ENCODE measurements at places on chromosomes 1 and 21. TPM values are rescaled to one million over a fixed set of nuclear protein-coding genes. Genes with fewer than 3 reads are reported as not detected.

The HES3 gene
- not detected for total RNA-seq

The RASSF5 gene
- total RNA-seq: 0.06 TPM

The ZFYVE9 gene
- total RNA-seq: 11.4 TPM

The RGS21 gene
- not detected for total RNA-seq

The ALPL gene
- total RNA-seq: 0.12 TPM

The TIPRL gene
- total RNA-seq: 76.0 TPM

The PROX1 gene
- total RNA-seq: 0.12 TPM

The CD48 gene
- not detected for total RNA-seq

DNA sequence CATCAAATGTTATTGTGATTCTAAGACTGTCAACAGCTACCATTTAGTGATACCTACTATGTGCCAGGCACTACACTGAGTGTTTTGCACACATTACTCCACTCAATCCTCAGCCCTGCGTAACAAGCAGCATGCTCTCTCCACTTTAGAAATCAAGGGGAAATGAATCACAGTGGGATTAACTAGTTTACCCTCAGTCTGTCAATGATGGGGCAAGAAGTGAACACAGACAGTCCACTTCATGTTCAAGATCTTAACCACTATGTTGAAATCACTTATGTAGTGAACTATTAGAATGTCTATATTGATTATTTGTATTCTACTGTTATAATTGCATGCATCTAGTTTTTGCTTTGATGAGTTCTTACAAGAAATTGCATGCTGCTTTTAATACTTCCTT lies 165.3 kb downstream of the LTN1 start:
- no peak for DNase-seq

- no peak for DNase-seq
Observed at GRCh38 chr1:9471679-9472078, 67.6 kb upstream of the SLC25A33 start.

DNA sequence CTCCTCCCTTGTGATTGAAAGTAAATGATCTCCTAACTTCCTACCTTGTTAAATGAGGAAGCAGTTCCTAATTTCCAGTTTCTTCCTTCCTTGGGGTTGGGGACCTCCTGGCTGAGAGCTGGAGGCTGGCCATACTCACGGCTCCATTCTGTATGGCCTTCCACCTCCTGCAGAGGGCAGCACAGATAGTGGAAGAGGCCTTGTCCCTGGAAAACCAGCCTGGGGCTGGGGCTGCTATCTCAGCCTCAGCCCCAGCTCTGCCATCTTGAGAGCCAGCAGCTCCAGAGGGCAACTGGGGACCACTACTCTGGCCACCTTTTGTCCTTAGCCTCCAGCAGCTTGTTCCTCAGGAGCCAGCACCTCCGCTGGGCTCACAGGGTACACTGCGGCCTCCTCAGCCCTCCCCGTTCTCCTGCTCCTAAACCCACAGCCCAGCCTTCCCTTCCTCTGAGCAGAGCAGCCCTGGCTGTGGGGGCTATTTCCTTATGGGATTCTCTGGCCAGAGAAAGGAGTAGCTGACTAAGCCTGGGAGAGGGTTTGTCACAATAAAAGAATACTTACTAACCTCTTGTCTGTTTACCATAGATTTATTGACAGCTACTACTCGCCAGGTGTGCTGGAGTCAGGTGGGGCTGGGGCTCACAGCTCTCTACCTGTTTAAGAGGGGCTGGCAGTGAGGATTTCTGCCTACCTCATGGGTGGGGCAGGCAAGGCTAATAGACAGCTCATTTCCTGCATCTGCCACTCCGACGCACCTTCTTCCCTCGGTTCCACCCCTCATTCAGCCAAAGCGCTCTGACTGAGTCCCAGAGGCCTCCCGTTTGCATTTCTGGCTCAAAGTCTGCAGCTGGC lies 6.3 kb downstream of the TMEM234 start:
- peak; percentile 51 for DNase-seq

- no peak for DNase-seq
Observed at GRCh38 chr1:97396463-97396862, 524.4 kb downstream of the DPYD start.
